Stimulated activated CD4-positive, alpha-beta T cell treated with anti-CD3 and anti-CD28 coated beads, Interleukin-1b, Interleukin-23, amount 100 ng/mL, for 1 hour (primary cell): ENCODE measurements at places on chromosomes 5 and 9.

DNA sequence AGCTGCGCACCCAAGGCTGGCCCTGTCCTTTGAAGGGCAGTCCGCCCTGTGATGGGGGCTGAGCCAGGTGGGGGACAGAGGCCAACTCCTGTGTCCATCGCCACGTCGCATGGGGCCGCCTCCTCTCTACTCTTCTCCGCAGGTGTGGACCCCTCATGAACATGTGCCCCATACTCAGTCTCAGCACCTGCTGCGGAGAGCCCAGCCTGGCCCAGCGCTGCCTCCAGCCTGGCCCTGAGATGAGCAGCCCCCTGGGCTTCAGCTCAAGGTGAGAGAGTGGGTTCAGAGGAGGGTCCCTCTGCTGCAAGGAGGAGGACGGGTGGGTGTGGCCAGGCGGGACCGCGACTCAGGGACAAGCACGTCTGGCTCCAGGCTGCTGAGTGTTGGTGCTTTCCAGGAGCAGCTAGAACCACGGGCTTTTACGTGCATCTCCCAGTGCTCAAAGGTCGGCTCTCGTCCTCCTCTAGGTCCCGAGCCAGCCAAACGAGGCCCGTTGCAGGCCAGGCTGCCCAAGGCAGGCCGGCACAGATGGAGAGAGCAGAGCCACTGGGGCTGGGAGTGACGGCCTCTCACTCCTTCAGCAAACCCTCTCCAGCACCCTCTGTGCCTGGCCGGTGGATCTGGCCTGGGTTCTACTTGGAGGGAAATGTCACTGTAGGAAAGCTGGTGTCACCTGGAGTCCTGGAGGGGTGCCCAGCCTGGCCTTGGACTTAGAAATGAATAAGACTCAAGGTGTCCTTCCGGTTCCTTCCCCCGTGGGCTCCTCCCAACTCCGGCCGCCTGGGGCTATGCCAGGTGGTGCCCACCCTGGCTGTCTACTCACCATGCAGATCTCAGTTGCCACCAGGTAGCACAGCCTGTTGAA lies 48.9 kb upstream of the RNF130 start:
- no peak for DNase-seq

- no peak for DNase-seq
Observed at GRCh38 chr9:136505406-136506403, 22.9 kb upstream of the SEC16A start.

DNA sequence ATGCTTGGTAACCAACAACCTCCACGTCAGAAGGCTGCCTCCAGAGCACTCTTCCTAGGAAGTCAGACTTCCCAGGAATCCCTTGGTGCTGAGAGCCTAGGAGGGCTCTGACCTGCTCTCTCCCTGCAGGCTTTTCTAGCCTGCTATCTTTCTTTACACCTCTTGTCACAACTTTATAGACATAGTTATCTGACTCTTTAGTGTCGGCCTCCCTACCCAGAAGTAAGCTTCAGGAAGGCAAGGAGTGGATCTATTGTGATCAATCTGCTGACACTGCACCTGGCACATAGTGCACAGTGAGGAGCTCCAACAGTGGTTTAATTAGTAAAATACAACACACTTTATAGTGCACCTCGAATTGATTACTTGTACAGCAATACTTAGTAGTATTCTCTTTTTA lies 2.3 kb downstream of the AFAP1L1 start:
- no peak for DNase-seq

DNA sequence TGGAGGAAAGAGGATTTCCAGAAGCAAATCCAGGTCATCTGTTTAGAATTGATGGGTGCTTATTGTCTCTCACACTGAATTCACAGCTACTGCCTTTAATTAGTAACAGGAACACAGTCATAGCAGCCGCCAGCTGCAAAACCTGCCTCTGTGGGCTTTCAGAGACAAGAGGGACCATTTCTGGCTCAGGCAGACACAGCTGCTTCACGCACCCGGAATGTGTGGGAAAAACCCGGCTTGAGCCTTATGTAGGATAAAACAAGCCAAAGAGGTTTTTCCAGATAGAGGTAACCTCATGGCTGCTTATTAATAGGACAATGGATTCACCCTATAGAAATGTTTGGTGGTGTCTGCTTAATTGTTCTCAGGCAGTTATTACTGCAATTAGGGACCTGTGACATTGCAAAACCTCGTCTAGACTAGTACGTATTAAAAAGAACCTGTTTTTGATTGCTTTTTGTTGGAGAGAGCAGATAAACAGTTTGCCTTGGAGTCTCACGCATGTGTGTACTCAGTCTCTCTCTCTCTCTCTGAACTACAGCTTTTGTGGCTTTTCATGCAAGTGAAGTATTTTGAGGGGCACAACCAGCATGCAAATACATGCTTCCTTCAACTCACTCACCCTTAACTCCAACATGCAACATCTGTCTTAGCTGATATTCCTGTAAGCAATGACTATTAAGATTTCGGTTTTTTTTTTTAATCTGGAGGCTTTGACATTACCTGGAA lies 302.7 kb downstream of the PLK2 start:
- DNase-seq: no peak

DNA sequence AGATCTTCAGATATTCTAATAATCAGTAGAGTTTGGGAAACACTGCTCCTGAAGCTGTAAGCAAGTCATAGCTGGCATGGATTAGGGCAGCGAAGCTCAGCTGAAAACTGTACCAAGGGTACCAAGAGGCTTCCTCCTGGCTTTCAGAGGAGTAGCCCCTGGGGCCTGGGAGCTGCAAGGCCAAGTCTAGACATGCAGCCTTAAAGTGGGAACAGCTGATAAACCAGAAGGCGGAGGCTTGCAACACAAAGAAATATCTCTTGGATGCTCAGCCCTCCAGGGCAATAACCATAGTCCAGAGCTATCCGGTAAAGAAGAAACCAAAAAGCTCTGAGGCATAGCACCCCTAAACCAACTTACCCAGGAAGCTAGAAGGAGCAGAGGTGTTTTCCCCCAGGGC lies 51.5 kb downstream of the MRPS30 start:
- DNase-seq: no peak

GRCh38 chr5:136249678-136250266 lies 56.8 kb upstream of the SMIM32 start:
- no peak for DNase-seq

DNA sequence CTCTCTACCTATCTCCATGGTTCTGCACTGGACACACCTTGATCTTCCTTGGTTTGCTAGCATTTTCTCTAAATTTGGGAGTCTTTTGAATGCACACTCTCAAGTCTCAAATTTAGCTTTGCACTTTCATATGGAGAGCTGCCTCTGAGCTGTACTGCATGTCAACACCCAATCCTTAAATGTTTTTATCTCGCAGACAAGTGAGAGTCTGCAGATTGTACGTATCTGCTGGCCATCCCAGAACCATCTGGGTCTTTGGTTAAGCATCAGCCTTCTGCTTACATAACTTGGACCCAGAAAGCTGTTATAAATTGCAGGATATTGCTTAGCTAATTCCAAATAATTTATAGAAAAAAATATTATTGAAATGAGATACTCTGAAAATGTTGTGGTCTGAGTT lies 111.4 kb upstream of the GRAMD2B start:
- no peak for DNase-seq

GRCh38 chr5:170623576-170624181 lies 119.9 kb downstream of the KCNIP1 start:
- no peak for DNase-seq

- DNase-seq: no peak
Observed at GRCh38 chr9:107142896-107143603, 140.0 kb upstream of the RAD23B start.

GRCh38 chr5:63963926-63964325 lies 1.7 kb upstream of the HTR1A start:
- no peak for DNase-seq

GRCh38 chr5:167905919-167906853 lies 385.3 kb upstream of the WWC1 start:
- no peak for DNase-seq

GRCh38 chr9:71729816-71730526 lies 38.3 kb downstream of the CEMIP2 start:
- DNase-seq: no peak

GRCh38 chr9:6889868-6890267 lies 132.1 kb downstream of the KDM4C start:
- no peak for DNase-seq

DNA sequence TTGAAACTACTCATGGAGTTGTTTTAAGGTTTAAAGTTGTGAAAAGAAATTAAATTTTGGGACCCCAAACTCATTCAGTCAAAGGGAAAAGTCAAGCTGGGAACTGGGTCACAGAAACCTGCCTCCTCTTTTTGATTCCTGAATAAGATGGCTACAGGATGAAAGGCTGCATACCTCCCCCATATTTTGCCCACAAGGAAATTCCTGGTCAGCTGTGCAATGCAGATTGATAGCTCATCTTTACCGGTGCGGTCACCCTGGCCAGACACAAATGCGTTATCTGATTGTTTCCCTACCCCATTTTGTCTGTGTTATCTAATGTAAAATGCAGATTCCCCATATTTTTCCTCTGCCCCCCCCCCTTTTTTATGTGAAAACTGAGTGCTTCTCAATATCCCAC lies 1.3 kb downstream of the HAVCR2 start:
- no peak for DNase-seq

- no peak for DNase-seq
Observed at GRCh38 chr5:133361922-133362321, 250.4 kb downstream of the FSTL4 start.

GRCh38 chr9:91546574-91546973 lies 122.9 kb upstream of the NFIL3 start:
- DNase-seq: no peak

DNA sequence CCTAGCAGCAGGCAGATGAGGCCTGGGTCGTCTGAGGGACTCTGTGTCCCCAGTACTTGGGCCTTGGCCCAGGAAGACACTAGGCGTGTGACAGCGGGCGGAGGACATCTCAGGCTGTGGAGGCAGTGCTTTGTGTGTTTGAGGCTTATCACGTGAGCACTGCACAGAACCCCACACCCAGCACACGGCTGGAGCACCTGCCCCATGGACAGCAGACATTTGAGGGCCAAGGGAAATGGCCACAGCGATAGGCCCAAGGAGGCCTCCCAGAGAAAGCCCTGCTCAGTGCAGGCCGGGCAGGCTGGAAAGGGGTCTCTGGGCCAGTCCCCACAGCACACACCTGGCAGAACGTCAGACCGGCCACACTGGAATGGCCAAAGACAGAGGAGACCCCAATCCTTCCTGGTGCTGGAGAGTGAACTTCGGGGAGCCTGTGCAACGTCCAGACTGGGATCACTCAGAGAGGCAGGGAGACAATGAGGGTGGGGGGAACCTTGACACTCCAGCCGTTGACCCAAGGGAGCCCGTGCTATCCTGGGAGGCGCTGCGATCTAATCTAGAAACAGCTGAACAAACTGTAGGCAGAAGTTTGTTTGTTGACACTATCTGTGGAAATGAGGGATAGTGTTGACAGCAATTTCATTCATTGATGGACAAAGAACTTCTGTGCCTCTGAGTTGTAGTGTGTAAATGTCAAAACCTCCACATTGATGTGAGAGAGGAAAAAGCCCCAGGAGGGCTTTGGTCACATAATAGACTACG lies 19.6 kb upstream of the FLT4 start:
- DNase-seq: no peak

GRCh38 chr5:149432376-149432775 lies 53.3 kb upstream of the IL17B start:
- DNase-seq: no peak

GRCh38 chr9:100869326-100869725 lies 159.2 kb upstream of the PLPPR1 start:
- no peak for DNase-seq

- no peak for DNase-seq
Observed at GRCh38 chr9:124220946-124221451, 36.8 kb upstream of the NEK6 start.

DNA sequence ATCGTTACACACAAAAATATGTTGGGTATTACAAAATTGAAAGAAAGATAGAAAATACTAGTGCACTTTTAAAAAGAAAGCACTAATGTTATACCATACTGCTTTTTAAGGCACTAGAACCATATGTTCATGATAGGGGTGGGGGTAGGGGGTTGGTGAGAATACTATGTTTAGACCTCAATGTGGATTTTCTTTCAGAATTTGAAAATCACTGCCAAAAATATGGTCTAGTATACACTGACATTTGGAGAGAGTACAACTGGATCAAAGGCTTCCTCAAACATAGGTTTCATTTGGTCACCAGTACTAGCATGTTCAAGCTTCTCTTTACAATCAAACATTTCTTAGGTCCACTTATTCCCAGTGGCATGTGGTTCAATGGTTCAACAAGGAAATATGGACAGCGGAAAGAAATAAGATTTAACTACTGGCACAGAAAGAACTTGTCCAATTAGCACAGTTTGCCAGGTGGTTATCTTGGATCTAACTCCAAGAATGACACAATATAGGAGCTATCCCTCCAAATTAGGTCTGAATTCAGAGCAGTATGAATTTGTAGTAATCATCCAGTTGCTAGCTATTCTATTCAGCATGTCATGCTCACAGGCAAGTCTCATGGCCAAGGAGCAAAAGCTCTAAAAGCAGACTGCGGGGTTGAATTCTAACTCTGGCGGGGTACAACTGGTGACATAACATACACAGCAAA lies 139.3 kb downstream of the SLC24A2 start:
- no peak for DNase-seq

- DNase-seq: peak; percentile 30
Observed at GRCh38 chr5:56327809-56328208, 94.7 kb upstream of the ANKRD55 start.

DNA sequence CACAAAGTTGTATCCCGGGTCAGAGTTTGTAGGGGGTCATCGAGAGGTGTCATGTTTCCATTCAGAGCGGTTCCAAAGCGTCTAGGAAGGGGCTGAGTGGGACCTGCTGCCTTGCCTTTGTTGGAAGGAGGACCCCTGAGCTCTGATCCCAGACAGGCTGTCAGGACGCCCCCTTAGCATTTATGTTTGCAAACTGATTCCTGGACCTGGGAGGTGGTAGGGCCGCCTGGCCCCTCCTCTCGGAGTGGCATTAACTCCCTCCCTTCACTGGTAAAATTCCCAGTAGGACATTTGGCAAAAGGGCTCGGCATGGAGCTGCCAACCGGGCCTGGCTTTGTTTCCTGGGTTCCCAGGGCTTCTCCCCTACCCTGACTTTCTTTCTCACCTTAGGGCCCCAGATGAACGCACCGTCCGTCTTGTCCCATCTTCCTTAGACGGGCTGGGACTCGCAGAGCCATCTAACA lies 2.5 kb downstream of the JADE2 start:
- no peak for DNase-seq

DNA sequence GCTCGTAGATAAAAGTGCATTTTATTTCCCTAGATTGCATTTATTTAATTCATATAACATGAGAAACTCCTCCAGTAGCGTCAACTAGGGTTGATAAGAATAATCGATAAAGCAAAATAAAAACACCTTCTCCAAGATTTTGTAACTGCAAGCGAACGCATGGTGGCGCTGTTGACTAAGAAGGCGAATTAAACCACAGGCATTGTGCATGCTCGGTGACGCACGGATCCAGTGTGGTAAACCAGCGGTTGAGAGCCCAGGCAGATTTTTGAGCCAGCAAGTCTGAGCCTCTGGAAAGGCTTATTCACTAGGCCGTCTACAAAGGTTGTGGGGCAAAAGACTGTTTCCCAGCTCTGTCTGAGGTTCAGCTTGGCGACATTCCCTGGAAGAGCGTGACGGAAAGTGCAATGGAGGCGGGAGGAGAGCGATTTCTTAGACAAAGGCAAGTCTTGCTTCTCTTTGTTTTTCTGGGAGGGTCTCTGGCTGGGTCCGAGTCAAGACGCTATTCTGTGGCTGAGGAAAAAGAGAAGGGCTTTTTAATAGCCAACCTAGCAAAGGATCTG lies at the start of gene PCDHB3:
Gene PCDHB3 (plus strand): TSS at position 231 of the 563 bp plus-strand sequence. CDS start 177 bp downstream, at position 408.
- DNase-seq: no peak

- peak; percentile 49 for DNase-seq
Observed at GRCh38 chr9:131762356-131762932, 22.6 kb upstream of the RAPGEF1 start.
